ENCODE measurements at places on chromosomes 16 and 17.

DNA sequence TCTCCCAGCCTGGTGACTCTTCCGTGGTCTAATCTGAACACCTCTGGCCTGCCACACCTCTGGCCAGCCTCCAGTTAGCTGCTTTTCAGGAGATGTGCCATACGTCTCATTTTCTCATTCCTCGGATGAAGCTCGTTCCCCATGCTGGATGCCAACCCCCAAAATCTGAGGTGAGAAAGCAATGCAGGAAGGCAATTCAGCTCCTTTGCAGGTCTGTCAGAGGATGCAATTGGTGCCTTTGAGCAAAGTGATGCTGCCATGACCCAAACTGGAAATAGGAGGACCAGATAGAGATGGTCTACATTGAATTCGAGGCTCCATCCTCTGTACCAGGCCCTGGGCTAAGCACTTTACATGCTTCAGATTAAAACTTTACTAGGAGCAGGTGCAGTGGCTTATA, 11.0 kb upstream of the CUEDC1 start:
- no peak for DNase-seq

- no peak for DNase-seq
Observed at GRCh38 chr16:4378161-4378666, 6.6 kb downstream of the VASN start.

- DNase-seq, result peak; percentile 57
Observed at GRCh38 chr16:8571061-8571596, 19.2 kb downstream of the TMEM114 start.

DNA sequence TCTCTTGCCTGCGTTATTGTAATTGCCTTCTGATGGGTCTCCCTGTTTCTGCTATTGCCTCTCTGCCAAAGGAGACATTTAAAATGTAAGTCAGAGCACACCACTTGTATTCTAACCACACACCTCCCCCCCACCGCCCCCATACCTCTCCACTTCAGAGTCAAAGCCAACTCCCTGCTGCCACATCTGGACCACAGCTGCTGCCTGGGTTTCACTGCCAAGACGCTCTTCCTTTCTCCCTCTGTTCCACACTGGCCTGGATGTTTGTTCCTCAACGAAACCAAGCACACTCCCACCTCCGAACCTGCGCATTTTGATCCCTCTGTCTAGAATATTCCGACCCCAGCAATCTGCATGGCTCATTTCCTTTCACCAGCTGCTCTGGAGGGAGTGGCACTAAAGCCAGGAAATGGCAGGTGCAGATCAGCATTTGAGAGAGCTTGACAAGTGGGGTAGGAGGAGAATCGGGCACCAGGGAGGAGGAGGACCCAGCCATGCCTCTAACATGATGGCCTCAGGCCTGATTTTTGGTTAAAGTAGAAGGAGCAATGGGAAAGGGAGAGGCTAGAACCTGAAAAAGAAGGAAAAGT, 92.4 kb upstream of the HS3ST2 start:
- DNase-seq, result no peak

DNA sequence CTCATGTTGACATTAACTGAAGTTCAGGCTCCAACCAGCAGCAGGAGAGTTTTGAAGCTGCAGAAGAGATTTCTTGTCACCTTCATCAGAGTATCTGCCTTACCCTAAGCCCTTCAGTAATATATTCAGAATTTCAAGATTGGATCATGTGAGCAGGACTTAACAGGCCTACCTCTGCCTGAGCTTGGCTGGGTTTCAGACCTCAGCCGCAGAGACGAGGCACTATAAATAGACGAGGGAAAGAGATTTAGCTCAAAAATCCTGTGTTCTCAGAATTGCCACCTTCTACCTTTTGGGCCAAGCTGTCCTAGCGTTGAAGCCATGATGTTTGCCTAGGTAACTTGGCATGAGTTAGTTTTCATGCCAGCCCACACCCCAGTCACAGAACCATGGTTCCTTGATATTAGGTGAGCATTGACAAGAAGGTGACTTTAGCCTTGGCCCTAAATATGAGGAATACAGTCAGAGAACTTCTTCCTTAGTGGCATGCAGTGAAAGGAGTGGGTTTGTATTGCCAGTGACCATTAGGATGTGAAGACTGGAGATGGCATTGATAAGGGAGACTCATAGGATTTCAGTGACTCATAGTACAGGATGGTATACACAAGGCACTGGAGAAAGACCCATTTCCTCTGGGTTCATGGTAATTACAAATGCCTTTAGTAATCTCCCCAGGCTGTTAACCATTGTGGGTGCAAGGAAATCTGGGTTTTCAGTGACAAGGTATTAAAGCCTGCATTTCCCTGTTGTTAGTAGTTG, 224.3 kb downstream of the MSI2 start:
- DNase-seq, result no peak

- no peak for DNase-seq
Observed at GRCh38 chr17:78234261-78234865, 2.9 kb downstream of the TMEM235 start.

GRCh38 chr17:76447931-76448652, 4.9 kb downstream of the UBE2O start:
- DNase-seq, result no peak

- DNase-seq, result no peak
Observed at GRCh38 chr16:81532491-81533174, 88.0 kb downstream of the CMIP start.

All from suppressor macrophage treated with lipopolysaccharide for 4 hours (primary cell).